SJCRH30 (cell line): ENCODE measurements at places on chromosomes 3 and 15. TPM values are rescaled to one million over a fixed set of nuclear protein-coding genes. Genes with fewer than 3 reads are reported as not detected.

- no peak for DNase-seq
Observed at GRCh38 chr3:81173514-81173913, 587.9 kb downstream of the GBE1 start.

GRCh38 chr3:114877378-114878113 lies 269.5 kb downstream of the ZBTB20 start:
- DNase-seq: no peak

DNA sequence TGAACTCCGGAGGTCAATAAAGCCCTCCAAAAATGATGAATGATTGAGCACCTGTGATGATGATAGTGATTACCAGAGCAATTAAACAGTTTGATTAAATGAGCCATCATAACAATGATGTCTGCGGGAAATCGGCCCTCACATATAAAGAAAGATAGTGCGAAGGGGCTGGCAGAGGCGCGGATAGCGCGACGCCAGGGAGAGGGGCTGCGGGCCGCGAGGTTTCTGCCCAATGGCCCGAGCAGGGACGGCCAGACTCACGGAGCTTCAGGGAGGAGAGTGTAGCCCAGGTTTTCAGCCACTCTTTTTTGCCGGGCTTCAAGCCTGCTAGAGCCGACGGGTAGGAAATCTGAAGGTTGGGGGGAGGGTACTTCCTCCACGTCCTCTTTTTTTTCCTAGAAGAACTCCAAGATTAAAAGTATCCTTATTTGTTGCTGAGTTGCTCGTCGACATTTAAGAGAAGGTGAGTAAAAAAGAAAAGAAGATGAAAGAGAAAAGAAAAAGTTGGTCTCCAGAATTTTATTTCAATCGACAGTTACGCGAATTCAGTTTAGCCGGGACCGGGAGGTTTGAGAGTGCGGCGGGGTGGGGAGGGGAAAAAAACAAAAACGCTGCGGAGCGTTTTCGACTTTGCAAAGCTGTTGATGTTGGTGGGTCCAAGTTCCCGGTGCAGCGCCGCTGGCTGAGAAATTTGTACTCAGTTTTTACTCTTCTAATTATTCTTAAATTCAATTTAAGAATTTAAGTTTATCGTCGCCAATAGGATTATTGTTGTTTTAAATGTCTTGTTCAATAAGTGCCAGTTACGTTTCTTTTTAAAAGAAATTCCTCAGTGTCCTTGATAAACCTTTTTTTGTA lies 2.2 kb upstream of the MEIS2 start:
- DNase-seq: peak; percentile 57

- DNase-seq: no peak
Observed at GRCh38 chr15:84911879-84912660, 27.6 kb downstream of the SLC28A1 start.

DNA sequence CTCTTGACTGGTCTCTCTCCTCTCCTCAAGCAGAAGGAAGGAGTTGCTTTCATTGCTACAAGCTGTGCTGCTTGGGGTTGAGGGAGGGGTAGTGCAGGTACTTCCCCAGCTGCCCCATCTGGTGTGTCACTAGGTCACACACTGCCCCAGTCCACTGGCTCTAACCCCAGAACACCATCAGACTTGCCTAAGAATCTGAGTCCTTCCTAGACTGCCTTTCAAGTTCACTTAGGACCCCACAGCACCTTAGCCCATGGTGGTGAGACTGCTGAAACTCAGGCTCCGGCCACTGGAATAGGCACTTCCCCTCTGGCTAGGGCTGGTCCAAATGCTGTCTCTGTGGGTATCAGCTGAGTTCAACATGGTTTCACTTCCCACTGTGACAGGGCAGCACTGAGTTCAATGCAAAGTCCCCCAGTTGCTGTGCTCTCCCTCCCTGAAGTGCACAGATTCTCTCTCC lies 279.7 kb upstream of the GOLGA6L4 start:
- no peak for DNase-seq

- DNase-seq: peak; percentile 6
Observed at GRCh38 chr15:87660251-87661129, 596.0 kb downstream of the NTRK3 start.

GRCh38 chr3:128473180-128473519 lies 6.5 kb upstream of the DNAJB8 start:
- DNase-seq: peak; percentile 77

DNA sequence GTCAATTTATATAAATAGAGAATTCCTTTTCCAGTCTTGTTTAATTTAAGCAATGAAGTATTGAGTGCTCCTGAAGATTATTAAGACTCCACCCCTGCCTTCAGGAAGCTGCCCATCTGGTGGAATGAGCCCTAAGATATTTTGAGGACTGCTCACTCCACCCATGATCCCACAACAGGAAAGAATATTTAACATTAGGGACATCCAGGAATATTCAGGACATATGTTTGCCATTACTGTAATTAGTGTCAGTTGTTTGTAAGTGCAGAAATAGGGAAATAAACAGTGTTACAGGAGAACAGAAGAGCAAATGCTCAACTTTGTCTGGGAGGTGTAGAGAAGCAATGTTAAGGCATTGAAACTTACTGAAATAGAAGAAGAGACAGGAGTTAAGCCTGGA lies 375.0 kb downstream of the ROBO2 start:
- no peak for DNase-seq

- no peak for DNase-seq
Observed at GRCh38 chr3:127478922-127479321, 111.6 kb downstream of the TPRA1 start.

Gene CMTM8
- 3.3 and 4.2 TPM in 2 replicates for total RNA-seq

Gene CHCHD6
- 24.2 and 24.4 TPM in 2 replicates for total RNA-seq
